ENCODE measurements at places on chromosomes 3 and 15. TPM values are rescaled to one million over a fixed set of nuclear protein-coding genes. Genes with fewer than 3 reads are reported as not detected.

The PRTG gene
- polyA plus RNA-seq, result 1.7 TPM

The CCR9 gene
- polyA plus RNA-seq, result not detected

The GOLGA6L7 gene
- polyA plus RNA-seq, result not detected

The CHDH gene
- polyA plus RNA-seq, result 0.75 TPM

The SLC2A2 gene
- polyA plus RNA-seq, result 0.09 TPM

The CEP19 gene
- polyA plus RNA-seq, result 5.1 TPM

The ZNF197 gene
- polyA plus RNA-seq, result 11.2 TPM
